ENCODE measurements at places on chromosomes 12 and 14.

- no peak for DNase-seq
Observed at GRCh38 chr12:106741247-106741646, 33.2 kb upstream of the RIC8B start.

DNA sequence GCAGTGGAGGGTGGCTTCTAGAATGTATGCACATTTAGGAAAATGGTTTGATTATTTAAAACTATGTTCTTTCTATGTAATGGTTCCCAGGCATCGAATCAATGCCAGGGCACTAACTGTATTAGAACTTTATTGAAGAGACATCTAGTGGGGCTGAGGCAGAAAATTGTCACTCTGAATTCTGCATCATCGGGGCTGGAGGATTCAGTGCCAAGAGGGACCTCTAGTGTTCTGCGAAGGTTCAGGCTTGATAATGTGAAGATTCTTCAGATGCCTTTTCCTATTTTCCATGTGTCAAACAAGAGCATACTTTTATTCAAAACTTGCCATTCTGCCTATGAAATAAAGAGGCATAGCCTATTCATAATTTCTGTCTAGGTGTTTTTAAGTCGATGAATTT lies 146.3 kb downstream of the CAND1 start:
- DNase-seq: no peak

GRCh38 chr12:68137335-68137830 lies 22.2 kb downstream of the IFNG start:
- DNase-seq: no peak

GRCh38 chr14:77967110-77967509 lies 167.2 kb downstream of the ADCK1 start:
- no peak for DNase-seq

- no peak for DNase-seq
Observed at GRCh38 chr14:38828183-38828827, 274.7 kb downstream of the SEC23A start.

DNA sequence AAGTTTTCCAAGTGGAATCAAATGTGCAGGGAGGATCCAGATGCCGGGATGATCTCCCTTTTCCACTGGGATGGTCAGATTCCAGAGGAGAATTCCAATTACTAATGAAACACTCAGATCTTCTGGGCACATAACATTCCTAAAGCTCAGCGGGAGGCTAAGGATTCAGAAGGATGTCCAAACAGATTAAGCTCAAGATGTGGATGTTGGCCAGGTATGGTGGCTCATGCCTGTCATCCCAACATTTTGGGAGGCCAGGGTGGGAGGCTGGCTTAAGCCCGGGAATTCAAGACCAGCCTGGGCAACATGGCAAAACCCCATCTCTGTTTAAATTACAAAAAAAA lies 62.0 kb upstream of the PNMA1 start:
- no peak for DNase-seq

DNA sequence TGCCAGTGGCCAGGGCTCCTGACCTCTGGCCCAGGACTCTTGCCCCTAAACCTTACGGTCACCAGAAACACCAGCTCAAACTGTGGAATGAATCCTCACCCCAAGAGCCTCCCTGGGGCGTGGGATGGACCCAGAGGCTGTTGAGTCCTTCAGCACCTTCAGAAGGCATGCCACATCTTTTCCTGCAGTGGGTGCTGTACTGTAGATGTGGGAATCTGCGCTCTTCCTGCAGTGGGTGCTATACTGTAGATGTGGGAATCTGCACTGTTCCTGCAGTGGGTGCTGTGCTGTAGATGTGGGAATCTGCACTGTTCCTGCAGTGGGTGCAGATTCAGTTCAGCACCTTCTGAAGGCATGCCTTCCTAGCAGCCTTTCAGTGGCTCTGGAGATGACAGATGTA lies 1.2 kb downstream of the KRT82 start:
- no peak for DNase-seq

DNA sequence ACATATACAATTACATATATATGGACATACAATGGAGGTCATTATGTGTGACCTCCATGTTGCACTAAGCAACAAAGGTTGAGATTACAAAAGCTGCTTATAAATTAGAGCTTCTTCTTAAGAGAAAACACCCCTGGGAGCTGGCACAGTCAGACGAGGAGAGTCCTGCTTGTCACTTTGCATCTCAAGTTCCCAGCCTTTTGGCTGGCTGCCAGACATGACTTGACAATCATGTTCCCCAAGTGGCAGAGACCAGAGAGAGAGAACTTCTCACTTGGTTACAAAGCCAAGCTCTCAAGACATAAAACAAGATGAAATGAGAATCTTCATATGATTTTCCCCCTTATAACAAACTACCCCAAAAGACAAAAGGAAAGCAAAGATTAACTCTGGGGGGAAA lies 8.5 kb upstream of the SYNJ2BP start:
- DNase-seq: no peak

- DNase-seq: no peak
Observed at GRCh38 chr12:127311720-127312364, 955.1 kb upstream of the TMEM132C start.

- no peak for DNase-seq
Observed at GRCh38 chr12:132517740-132518100, 27.8 kb downstream of the FBRSL1 start.

DNA sequence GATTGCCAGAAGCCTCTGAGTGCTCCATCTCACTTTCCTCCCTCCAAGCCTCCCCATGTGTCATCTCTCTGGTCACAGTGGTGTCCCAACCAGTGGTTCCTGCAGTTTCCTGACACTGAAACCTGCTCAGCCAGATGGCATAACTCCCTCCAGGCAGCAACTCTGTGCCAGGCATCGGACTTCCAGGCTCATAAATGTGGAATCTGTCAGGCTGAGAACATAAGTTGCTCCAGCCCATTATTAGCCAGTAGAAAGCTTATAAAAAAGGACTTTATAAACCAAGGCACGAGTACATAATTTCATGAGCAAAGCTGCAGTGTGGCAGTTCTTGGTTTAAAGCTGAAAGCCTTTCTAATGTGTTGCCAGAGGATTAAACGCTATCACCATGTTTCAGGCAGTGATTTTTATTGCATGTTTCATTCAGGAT lies 194.3 kb downstream of the DACT1 start:
- no peak for DNase-seq

DNA sequence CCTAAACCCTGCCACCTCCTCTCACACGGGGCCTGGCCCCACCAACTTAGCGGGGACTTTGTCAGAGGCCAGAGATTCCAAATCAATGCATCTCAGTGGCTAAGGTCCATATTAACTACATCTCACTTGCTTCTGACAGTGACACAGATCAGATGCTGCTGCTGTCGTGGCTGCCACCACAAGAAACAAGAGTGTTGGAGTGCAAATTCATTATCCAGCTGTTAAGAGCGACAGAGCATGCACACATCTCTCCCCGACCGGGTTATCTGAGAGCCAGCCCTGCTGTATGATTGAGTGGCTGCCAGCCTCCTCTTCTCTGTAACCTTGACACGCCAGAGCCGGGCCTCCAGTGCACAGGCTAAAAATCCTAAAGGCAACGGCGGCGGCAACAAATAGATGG lies 40.2 kb downstream of the SPRING1 start:
- no peak for DNase-seq

DNA sequence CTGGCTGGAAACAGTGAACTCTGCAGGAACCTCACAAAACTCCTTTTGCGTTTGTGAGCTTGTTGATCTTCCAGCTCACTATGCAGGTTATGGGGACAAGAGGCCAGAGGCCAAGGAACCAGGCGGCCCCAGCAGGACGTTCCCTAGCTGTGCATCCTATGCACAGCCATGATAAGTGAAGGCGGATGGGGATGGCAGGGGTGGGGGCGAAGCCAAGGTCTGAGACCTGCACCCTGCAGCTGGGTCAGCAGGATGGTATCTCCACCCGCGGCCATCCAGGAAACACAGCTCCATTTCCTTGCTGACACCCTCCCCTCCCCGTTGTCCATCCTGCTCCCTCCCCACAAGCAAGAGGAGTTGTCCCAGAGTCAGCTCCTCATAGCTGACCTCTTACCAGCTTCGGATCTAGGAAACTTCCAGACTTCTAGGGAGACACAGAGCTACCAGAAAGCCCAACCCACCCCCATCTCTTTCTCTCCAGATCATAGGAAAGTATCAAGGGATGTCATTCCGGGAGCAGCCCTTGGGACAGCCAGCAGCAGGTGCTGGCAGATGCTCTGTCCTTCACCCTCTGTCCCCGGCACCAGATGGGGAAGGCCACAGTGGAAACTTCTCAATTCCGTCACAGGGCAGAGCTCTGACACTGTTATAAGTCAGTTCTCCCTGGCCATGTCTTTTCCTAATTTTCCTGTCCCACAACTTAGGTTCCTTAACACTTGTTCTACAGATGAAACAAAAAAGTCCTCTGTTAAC lies 9.4 kb downstream of the ZBTB39 start:
- DNase-seq: no peak

DNA sequence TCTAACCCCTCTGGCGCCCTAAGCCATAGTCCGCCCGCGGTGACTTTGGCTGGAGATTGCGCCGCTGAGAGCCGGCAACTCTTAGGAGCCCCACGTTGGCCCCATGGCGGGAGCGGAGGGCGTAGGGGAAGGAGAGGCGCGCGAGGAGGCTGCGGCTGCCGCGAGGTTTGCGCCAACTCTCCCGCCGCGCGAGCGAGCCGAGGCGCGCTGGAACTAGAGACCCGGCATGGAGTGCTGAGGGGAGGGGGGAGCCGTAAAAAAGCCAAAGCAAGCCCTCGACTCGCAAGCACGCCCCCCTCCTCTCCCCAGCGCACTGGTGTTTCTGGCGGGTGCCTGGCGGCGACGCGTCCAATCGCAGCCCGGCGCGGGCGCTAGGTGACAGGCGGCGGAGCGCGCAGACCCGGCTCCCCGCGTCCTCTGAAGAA lies at the start of gene SYT10:
TSS of gene SYT10 (minus strand) at position 233 of the 425 bp plus-strand sequence. CDS start 297 bp downstream, outside the sequence.
- DNase-seq: no peak

GRCh38 chr12:56723889-56724700 lies 1.0 kb downstream of the NACA start:
- no peak for DNase-seq

- DNase-seq: no peak
Observed at GRCh38 chr14:24147761-24148428, 597 bp downstream of the RNF31 start.

DNA sequence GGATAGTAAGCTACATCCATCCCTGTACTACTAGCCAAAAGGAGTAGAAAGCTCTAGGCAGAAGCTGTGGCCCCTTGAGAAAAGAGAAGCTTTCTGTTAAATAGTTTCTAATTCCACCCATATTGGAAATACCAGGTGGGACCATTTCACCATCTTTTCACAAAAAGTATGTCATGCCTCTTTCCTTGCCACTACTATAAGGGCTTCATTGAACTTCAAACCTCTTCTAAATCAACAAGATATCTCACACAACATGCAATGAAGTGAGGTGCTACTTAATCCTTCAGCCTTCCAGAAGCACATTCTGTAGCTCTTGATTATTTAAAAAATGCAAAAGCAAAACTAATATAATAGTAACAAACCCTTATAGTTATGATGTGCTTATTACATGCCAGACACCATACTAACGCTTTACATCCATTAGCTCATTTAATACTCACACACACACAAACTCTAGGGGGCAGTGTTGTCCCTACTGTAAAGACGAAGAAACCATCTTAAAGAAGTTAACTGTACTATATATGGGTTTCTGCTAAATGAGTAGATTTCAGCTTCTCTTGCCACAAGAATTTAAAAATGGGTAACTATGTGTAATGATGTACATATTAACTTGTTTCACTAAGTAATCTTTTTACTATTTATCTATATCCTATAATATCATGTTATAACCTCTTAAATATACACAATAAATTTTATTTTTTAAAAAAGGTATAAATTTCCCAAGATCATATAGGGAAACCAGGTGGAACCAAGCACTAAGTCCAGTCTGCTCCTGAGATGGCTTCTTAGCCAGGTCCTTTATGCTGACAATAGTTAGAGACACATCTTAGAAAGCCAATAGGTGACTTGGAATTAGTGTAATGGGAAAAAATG lies 124.4 kb downstream of the RPS29 start:
- peak; percentile 44 for DNase-seq

DNA sequence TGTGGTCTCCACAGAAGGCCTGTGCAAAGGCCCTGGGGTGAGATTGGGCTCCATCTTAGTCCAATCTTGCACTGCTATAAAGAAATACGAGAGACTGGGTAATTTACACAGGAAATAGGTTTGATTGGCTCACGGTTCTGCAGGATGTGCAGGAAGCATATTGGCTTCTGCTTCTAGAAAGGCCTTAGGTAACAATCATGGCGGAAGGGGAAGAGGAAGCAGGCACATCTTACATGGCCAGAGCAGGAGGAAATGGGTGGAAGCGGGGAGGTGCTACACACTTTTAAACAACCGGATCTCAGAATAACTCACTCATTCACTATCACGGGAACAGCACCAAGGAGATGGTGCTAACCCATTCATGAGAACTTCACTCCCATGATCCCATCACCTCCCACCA lies 55.4 kb downstream of the FAR2 start:
- no peak for DNase-seq

- DNase-seq: no peak
Observed at GRCh38 chr12:44653861-44654527, 222.1 kb downstream of the NELL2 start.

- DNase-seq: no peak
Observed at GRCh38 chr12:15861404-15861803, 20.8 kb upstream of the STRAP start.

DNA sequence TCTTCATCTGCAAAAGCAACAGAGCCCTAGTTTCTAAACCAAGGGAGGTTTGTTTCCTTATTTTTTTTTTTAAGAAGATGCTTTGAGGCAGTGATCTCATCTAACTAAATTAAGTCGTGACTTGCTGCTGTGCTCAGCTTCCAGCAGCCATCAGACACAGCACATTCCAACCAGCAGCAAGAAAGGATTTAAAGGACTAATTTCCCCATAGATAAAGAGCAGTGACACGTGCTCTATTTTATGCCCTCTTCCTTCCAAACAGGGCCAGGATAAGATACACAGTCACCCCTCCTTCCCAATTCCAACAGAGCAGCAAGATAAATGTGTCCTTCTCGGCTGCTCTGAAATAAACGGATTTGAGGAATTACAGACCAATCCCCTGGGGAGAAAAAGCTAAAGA lies 81.7 kb downstream of the PRKAB1 start:
- no peak for DNase-seq

DNA sequence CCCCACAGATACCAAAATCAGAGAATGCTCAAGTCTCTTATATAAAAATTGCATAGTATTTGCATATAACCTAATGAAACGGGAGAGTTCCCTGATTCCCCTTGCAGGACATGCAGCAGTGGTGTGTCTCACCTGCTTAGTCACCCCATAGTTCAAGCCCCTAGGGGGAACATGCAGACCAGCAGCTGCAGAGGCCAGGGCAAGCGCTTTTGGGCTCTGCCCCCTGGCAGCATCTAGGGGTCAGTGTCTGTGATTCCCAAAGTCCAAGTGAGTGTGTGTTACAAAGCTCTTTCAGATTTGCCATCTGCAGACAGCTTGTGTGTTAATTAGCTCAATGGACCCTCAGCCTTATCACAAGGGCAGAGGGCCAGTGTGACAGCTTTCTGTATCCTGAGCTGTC lies 110.1 kb downstream of the DNAI7 start:
- no peak for DNase-seq

- DNase-seq: no peak
Observed at GRCh38 chr14:61891170-61891569, 128.9 kb downstream of the SNAPC1 start.

- DNase-seq: no peak
Observed at GRCh38 chr14:83905157-83905556, 1624.8 kb upstream of the FLRT2 start.

Data from memory B cell (primary cell).